Activated CD4-positive, alpha-beta memory T cell treated with anti-CD3 and anti-CD28 coated beads for 36 hours (primary cell): ENCODE measurements at places on chromosomes 4 and X. TPM values are rescaled to one million over a fixed set of nuclear protein-coding genes. Genes with fewer than 3 reads are reported as not detected.

DNA sequence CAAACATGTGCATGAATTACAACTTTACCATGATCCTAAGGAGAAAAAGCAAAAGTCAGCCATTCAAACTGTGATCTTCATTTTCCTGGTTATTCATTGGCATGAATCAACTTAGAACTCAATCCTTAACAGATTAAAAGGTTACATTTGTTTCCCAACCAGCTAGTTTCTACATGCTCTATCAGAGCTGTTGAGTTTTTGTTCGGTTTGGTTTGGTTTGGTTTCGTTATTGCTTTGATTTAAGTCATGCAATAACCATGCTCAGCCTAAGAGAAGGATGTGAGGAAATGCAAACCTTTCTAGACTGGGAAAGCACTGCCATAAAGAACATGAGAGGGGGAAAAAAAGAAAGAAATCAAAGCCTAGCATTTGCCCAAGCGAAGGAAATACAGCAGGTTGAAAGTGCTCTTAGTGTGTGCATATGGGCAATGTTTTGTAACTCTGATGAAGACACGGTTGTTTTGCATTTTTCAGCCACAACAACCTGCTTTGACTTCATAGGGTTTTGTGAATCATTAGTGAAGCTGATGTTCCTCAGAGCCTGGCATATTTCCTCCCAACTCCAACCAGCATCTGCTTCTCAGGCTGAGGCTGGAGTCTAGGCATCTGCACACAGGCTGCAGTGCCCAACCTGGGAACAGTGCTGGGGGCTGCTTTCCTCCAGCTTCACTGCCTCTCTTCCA, 234.3 kb downstream of the ZNF674 start:
- DNase-seq, result no peak

DNA sequence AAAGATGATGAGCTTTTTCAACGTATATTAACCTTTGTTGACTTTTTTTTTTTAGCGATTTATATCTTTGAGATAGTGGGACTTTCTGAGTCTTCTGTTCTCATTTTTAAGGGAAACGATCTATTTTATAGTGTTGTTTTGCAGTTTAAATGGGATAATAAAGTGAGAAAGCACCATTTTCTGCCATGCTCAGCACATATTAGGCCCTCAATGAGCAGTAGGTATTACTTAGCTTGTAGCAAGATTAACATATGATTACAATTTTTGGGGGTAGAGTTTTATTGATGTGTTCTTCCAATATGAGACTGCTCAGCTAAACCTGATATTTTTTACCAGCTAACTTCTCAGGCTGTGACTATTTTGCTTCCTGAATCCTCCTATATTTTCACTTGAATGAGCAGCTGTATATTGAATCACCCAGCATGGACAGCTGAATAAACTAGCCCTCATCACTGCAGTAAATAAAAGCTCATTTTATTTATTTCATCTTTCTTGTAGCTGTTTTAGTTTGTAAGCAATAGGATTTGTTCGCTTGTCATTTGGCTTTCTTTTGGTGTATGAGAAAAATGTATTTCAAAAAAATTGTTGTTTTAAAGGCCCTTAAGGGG, 43.7 kb downstream of the UGT8 start:
- no peak for DNase-seq

GRCh38 chr4:101141230-101141629, 206.1 kb downstream of the PPP3CA start:
- DNase-seq, result no peak

DNA sequence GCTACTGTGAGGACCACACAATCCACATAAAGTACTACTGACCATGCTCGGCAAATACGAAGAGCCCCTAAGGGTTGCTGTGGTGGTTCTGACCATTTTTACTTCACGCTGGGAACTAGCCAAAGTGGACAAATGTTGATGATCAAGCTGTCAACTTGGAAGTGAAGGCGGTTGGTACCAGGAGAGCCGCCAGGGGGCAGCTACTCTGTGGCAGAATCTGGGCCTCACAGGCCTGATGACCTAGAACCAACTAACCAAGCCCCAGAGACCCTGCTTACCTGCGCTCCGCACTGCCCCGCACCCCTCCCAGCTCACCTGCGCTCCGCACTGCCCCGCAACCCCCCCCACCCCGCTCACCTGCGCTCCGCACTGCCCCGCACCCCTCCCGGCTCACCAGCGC, 5.6 kb downstream of the GAK start:
- DNase-seq, result no peak

Gene SYNPO2
- total RNA-seq, result 0.19 TPM
